ENCODE measurements at places on chromosomes 2 and 18.

GRCh38 chr2:158484892-158485556 lies 28.3 kb downstream of the PKP4 start:
- no peak for DNase-seq

DNA sequence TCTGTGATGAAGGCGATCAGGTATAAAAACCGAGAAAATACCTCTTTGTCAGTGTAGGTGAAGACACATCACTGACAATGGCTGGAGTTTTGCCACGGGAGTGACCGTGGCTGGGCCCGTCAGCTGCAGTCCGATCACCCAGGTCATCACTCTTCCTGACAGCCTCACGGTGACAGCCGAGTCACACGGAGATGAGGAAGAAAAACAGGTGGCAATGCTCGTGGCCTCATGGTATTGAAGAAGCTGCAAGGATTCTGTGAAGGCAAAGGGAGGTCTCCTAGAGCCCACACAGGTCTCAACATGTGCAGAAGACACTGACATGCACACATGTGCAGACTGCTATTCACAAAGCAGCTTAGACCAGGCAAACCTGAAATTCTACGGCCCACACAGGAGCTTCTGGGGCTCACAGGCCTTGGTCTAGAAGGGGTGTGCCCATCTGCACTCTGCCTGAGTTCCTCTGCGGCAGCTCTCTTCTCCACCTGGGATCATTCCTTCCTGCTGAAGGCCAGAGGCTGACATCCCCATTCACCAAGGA lies 7.4 kb downstream of the COPS9 start:
- no peak for DNase-seq

DNA sequence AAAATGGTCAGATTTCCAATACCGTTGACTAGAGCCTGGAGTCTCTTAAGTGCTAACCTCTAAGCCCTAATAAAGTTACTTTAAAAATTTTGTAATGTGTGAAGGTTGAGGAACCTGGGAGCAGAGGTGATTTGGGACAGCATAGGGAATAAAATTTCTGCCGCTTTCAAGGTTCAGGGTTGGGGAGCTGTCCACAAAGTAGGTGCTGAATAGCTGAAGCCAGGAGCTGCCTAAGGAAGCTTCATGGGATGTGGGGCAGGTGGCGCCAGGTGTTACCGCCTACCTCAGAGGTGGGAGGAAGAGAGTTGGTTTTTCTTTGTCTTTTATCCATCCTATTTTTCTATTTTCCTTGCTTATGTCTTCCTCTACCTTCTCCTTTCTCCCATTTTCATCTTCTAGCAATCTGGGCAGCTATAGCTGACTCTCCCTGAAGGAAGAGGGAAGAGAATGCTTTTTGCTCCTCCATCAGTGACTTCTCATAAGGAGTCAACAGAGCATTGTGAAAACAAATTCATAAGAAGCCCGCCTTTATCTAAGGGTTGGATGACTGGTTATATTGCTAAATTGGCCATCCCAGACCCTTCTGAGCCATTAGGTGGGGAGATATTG lies 178.7 kb downstream of the CLIP4 start:
- DNase-seq = no peak

GRCh38 chr18:21693322-21693721 lies 11.3 kb downstream of the ABHD3 start:
- no peak for DNase-seq

- no peak for DNase-seq
Observed at GRCh38 chr2:196592331-196592910, 47.1 kb upstream of the CCDC150 start.

GRCh38 chr2:10164601-10165000 lies 42.1 kb downstream of the RRM2 start:
- no peak for DNase-seq

GRCh38 chr2:213069531-213069930 lies 81.9 kb downstream of the IKZF2 start:
- no peak for DNase-seq

GRCh38 chr2:36659872-36660312 lies 36.6 kb upstream of the VIT start:
- no peak for DNase-seq

GRCh38 chr18:75168619-75169018 lies 40.3 kb downstream of the PTGR3 start:
- DNase-seq = no peak

- no peak for DNase-seq
Observed at GRCh38 chr2:203707530-203707929, 1.1 kb downstream of the CD28 start.

GRCh38 chr18:61371111-61371510 lies 37.9 kb downstream of the CDH20 start:
- DNase-seq = no peak

DNA sequence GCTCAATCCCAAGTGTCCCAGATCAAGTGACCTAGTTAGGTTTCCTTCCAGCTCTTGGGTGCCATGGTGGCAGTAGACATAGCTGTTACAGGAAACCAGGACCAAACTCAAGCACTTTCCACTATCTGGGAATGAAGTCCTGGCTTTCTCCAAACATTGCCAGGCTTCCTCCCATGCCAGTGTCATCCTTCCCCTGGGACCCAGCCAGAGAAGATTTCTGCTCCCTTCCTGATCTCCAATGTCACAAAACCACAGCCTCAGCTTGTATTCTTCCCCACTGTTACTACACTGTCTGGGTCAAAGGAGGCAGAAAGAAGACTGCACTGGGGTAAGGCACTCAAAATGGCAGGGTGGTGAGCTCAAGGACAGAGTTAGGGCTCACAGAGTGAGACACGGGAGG lies 347.1 kb downstream of the TNS1 start:
- no peak for DNase-seq

DNA sequence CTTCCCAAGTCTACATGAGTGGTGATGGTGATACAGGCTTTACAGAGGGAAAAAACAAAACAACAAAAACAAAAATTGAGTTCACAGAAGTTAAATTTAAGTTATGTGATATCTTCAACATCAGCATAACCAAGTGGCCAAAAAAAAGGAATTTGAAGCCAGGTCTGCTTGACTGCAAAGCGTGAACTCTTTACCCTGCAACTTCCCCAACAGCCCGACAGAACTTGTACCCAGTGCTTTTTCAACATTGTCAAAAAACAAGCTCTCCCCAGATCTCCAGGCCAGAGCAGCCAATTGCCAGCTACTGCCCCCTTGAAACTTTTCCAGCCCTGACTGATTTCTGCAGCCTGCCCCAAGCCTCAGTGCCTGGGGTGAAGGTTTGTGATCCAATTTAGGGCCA lies 76.7 kb downstream of the RNF144A start:
- DNase-seq = no peak

GRCh38 chr2:204971206-204971907 lies 426.1 kb downstream of the PARD3B start:
- no peak for DNase-seq

GRCh38 chr2:28277466-28277865 lies 115.2 kb upstream of the FOSL2 start:
- no peak for DNase-seq

DNA sequence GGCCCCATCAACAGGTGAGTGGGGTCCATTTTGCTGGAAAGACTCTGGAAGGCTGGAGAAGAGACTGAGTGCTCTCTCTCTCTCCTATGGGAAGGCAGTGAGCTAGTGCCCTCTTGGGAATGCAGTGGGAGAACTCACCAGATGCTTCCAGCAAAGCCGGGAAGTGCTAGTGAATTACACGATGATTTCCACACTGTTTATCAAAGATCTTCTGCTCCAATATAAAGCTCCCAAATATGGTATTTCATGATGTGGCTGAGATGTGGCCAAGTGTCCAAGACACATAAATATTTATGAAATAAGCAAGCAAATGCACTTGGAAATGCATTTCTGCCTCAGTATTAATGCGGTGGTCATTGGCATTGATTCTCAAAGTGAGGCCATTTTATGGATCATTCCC lies 135.9 kb downstream of the VAPA start:
- no peak for DNase-seq

GRCh38 chr2:236972491-236973342 lies 113.0 kb upstream of the COPS8 start:
- DNase-seq = no peak

DNA sequence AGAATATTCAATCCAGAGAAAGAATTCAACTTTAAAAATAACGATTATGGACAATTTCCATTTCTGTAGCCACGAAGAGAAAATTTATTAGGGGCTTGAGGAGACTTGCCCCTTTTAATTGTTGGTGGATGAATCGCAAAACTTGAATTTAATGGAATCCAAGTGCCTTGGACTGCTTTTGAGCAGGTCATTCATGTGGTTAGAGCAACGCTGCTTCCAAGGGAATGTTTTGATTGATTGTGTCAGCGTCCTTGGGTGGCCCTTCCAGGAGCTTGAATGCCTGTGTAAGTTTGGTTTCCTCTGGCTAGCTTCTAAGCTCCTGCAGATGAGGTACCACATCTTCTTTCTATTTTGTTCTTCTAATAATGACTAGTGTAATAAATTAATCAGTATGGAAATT lies 213.4 kb downstream of the LTBP1 start:
- no peak for DNase-seq

GRCh38 chr18:3114451-3114850 lies 101.5 kb upstream of the LPIN2 start:
- no peak for DNase-seq

GRCh38 chr2:70531419-70532086 lies 22.1 kb downstream of the TGFA start:
- no peak for DNase-seq

- DNase-seq = no peak
Observed at GRCh38 chr2:106537047-106537446, 49.9 kb downstream of the CD8B2 start.

DNA sequence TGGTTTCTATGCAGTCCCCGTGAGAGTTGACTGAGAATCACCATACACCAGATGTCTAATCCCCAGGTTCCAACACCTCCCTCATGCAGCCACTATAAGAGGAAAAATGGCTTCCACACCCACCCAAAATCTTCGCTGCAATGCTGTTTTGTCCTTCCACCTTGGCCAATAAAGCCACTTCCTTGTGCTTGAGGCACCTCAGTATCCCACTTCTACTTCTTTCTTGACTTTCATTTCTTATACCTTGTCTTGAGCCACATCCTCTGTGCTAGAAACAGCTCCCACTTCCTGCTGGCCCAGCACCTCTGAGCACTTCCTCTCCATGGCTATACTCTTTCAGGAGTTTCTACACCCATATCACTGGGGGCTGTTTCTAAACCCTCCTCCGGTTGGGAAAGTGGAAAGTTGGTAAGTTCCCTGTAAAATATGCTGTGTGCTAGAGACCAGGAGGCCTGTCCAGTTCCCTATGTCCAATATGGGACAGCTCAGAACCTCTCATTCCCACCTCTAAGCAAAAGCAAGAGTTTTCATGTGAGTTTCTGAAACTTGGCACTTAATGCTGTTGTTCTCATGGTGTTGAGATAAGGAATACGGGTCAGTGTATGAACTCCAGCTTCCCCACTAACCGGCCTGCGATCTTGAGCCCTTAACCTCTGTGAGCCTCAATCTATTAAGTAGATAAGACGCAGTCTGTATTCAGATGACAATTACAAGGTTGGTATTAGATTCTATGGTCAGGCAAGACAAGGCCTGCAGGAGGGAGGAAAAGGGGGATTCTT lies 209.1 kb upstream of the ID2 start:
- no peak for DNase-seq

DNA sequence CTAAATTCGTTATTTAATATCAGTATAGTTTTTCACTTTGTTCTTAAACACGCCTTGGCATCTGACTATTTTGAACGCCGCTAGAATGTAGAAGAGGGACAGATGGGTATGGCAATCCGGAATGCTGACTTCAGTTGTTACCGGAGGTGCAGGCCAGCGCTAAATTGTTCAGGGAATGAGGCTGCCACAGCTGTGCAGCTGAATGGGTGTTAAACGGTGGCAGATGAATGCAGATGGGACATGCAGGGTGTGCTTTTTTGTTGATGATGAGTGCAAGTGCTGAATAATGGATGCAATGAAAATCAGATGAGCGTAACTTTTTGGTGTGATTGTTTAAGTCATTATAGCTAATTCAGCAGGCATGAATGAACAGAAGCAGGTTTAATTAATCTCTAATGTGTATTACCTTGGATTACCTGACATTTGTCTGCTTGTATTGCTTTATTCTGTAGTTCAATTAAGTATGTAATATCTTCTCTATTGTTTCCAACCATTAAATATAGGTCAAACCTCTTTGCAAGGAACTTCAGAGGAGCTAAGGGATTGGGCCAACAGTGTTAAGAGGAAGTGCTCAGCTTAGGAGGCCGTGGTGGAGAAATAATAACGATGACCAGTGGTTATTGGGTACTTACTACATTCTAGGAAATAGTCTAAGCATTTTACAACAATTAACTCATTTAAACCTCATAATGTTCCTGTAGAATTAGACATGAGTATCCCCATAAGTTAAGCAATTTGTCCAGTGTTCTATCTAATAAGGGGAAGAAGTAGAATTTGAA lies 11.9 kb upstream of the CREG2 start:
- DNase-seq = no peak

- DNase-seq = no peak
Observed at GRCh38 chr2:105904938-105905337, 160.2 kb downstream of the NCK2 start.

DNA sequence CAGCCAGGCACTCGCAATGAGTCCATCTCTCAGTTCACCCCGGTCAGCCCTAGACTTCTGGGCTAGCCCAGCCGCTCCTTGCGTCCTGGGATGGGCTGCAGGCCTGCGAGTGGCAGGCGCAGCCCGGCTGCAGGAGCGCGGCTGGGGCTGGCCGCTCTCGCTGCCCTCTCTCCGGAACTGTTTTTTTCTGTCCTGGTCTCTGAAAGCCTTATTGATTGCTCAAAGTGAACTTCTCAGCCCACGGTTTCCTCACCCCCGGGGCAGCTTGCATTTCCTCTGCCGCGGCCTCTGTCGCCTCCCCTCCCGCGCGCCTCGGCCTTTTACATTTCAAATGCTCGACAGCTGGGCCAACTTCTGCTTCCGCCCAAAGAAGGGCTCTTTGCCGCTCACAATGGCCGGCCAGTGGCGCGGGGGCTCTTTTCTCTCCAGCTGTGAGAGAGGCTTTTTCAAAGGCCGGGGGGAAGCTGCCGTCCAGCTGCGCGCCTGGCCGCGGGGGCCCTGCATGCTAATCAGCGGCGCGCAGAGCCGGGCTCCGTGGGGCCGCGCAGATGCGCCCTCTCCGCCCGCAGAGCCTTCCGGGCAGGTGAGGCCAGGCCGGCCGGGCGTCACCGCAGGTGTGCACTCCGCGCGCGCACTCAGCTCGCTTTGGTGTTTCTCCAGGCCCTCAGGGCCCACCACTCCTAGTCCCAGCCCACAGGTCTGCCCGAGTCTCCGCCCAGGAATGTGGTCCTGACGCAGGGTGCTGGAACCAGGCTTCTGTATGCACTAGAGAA lies 513.8 kb downstream of the RNF144A start:
- DNase-seq = no peak

GRCh38 chr2:172674034-172674967 lies 61.3 kb upstream of the RAPGEF4 start:
- DNase-seq = no peak

DNA sequence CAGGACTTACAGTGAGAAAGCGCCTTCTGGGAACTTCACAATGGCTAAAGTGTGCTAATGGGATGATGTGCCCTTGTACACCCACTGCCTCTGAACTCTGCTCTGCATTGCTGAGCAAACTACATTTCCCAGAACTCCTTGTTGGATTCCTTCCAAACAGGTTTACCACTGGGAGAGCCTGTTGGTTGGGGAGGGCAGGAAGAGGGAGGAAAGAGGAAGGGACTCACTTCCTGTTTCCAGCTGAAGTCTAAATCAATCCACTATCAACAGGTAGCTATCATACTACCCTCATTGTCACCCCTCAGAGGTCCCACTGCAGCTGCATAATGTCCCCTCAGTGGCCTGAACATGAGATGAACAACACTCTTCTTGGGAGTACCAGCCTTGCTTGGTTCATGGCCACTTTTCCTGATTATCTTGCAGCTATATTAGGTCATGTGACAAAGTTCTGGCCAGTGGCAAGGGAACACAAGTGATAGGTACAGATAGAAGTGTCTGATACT lies 109.7 kb downstream of the MSH2 start:
- DNase-seq = no peak

- no peak for DNase-seq
Observed at GRCh38 chr2:46034535-46034934, 262.7 kb upstream of the EPAS1 start.

All from activated CD4-positive, CD25-positive, alpha-beta regulatory T cell treated with anti-CD3 and anti-CD28 coated beads, Interleukin-2, amount 50 U/mL, for 16 hours (primary cell).